NCI-H1105 treated with DMSO at 0.1 percent for 48 hours (cell line): ENCODE measurements at places on chromosomes 13 and 19.

GRCh38 chr13:101455863-101456262 lies 3.4 kb downstream of the ITGBL1 start:
- DNase-seq: no peak

GRCh38 chr13:51246418-51247277 lies 24.4 kb downstream of the FAM124A start:
- DNase-seq: peak; percentile 46

- peak; percentile 4 for DNase-seq
Measured at GRCh38 chr19:40806423-40807146, 7.6 kb downstream of the EGLN2 start.

- DNase-seq: peak; percentile 46
Measured at GRCh38 chr13:27007166-27007565, 164.4 kb downstream of the USP12 start.

GRCh38 chr19:5138606-5139582 lies 170.0 kb downstream of the KDM4B start:
- DNase-seq: no peak

DNA sequence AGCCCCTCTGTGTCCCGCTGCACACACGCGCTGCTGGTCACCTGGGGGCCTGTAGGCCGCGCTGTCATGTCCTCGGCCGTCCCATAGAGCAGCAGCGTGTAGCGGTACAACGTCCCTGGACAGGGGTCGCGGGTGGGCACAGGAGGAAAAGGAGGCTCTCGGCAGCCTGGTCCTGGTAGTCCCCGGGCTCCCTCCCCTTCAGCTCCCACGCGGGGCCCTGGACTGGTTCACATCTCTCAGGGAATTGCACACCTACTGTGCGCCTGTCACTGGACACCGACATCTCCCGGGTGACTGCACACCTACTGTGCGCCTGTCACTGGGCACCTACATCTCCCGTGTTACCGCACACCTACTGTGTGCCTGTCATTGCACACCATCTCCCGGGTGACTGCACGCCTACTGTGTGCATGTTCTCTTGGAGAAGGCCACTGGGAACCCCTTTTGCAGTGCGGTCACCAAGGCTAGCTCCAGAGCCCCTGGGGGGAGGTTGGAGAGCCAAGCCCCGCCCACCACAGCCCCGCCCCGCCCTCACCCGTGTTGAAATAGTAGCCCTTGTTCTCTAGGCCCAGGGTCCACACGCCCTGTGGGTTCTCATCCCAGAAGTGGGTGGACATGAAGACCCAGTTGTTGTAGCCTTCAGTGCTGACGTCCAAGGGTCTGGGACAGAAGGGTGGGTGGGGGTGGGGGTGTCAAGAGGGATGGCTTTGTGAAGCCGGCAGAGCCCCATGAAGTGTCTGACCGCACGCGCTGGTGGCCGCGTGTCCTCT lies 3.5 kb upstream of the C19orf25 start:
- DNase-seq: no peak

DNA sequence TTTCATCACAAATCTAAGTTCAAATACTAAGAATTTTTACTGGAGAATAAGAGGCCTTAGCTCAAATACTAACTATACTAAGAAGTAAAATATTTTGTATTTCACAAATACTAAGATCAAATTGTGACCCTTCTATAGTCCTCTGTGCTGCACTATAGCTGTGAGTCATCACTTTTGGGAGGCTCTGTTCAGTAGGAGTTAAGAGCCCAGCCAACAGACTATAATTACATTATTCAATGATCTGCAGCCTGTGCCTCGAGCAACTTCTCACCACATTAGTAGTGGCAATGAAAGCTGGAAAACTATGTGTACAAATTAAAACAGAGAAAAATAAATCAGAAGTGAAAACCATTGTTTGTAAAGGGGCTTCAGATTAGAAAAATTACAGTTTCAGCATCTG lies 147.3 kb upstream of the GPC6 start:
- DNase-seq: peak; percentile 24

GRCh38 chr19:50040967-50041366 lies 15.2 kb downstream of the ZNF473 start:
- DNase-seq: no peak

DNA sequence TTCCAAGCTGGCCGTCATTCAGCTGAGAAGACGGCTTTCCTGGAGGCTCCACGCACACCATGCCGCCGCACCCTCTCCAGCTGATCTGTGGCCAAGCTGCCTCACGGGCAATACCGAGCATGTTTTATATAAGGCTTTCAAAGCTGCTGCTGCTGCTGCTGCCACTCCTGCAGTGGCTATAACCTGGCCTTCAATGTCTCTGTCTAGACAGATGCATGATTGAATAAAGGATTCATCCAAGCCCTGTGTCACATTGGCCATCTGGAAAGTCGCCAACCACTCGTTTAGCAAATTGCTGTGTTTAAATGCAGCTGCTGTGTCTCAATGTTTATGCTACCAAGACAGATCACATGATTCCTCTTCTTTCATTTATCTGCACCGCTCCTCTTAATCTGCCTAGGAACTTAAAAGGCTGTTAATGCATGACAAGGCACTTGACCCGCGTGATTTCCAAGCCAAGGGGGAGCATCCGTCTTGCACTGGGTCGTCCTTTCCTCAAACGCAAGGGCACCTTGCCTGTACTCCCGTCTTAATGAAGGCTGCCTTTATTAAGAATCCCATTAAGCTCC lies 114.3 kb downstream of the TEX26 start:
- peak; percentile 92 for DNase-seq

DNA sequence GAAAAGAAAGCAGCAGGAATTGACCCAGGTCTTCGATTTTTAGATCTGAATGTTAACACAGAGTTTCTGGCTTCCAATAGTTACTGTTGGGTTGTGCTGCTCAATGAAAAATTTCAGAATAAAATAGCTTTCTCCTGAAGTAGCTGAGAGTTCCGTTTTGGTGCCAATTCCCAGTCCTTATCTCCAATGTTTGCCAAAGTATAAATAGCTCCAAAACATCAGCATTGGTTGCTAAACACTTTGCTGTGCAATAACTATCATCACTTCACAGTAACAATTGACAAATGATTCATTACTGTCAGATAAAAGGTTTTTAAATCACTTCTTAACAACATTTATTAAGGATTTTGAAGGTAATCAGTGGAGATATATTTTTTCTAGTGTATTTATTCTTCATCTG lies 446.0 kb downstream of the PCDH20 start:
- DNase-seq: peak; percentile 77
